ENCODE measurements at places on chromosomes 3 and 15.

- DNase-seq: peak; percentile 2
Observed at GRCh38 chr3:47002171-47003055, 22.9 kb downstream of the NBEAL2 start.

DNA sequence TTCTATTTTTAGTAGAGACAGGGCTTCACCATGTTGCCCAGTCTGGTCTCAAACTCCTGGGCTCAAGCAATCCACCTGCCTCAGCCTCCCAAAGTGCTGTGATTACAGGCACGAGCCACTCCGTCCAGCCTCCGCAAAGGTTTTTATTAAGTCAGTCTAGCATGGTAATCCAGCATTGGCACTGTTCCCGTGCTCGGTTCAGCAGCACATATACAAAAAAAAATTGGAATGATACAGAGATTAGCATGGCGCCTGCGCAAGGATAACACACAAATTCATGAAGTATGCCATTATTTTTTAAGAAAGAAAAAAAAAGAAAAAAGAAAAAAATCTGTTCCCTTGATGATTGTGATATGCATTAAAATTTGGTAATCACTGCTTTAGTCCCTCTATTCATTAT lies 8.5 kb downstream of the CKMT1A start:
- DNase-seq: no peak

GRCh38 chr15:41254560-41254959 lies 23.5 kb downstream of the CHP1 start:
- DNase-seq: no peak

- DNase-seq: no peak
Observed at GRCh38 chr3:7309641-7310102, 448.8 kb downstream of the GRM7 start.

DNA sequence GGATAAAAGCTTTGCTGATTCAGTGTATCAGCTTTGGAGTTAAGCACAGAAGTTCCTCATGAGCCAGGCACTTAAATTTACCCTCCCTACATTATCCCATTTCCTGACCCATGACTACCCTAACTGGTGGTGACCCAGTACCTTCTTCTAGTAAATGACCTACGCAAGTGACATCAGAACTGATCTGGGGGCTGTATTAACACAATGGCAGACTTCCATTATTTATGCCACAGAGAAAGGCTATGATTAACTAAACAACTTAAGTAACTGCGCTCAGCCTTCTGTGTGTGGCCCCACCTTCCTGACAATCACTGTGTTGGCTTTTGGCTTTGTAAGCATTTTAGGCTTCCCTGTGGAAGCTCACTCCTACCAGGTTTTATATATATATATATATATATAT lies 1.9 kb downstream of the MB21D2 start:
- DNase-seq: no peak

DNA sequence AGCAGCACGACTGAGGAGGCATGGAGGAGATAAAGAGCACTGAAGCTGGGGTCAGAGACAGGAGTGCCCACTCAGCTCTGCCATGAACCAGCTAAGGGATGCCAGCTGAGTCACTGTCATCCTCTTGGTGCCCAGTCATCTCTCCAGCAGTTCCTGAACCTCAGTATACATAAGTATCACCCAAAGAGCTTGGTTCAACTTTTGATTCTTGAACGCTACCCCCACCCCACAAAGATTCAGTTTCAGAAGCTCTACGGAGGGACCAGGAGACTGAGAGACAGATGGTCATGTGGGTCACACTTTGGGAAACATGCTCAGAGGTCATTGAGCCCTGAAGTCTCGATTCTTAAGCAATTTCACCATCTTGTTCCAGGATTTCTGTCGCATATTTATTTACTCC lies 108.4 kb downstream of the ALDH1A2 start:
- DNase-seq: no peak

- DNase-seq: no peak
Observed at GRCh38 chr15:98896002-98896721, 111.4 kb downstream of the PGPEP1L start.

DNA sequence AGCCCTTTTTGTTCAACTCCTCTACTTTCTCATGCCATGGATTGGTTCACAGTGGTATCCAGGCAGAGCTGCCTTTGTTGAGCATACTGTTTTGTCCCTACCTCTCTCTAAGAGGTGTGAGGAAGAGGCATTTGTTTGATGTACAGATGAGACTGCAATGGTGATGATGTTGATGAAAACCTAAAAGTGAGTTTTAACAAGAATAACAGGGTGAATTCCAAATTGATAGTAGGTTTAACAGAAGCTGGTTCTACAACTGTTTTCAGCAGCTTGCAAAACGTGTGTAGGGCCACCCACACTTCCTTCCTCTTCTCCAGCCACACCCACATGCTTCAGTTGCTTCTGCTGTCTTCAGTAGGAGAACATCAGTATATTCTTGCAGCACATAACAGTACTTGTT lies 10.2 kb downstream of the SNRK start:
- DNase-seq: peak; percentile 39

DNA sequence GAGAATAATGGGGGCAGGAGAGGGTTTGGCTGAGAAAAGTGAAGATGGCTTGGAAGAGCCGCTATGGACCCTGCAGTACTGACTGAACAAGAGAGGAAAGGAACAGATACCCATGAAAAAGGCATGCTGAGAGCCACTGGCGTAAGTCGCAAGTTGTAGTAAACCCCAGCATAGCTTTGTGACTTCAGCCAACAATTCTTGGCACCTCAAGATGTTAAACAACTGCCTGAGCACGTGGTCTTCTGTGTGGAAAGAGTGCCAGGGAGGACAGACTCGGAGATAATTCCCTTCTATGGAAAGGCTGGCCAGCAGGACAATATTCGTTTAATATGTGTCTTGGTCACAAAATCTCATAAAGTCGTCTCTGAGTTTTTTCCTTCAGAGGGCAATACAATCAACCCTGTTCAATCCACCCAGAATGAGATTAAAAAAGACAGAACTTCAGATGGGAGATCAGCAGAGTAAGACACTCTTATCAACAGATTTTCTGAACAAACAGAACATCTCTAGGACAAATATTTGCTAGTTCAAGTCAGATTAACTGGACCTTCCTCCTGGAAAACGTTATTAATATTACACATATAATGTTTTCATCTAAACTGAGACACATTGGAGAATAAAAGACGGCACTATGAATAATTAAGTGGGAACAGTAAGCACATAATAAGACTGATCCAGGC lies 49.2 kb downstream of the NEK10 start:
- no peak for DNase-seq
